Fibroblast of lung (primary cell): ENCODE measurements at places on chromosomes 16 and 17. TPM values are rescaled to one million over a fixed set of nuclear protein-coding genes. Genes with fewer than 3 reads are reported as not detected.
A peak's percentile ranks its signal among the peaks of the same experiment; 100 is the strongest.

Gene SEC14L5
- 0.77 and 0.99 TPM in 2 replicates for total RNA-seq

Gene DHX58
- total RNA-seq: 12.3 and 18.3 TPM in 2 replicates

Gene CA4
- total RNA-seq: under 0.01 TPM in 1 of 2 replicates, not detected in the other

Gene B9D1
- total RNA-seq: 20.8 and 38.5 TPM in 2 replicates

Gene TEX14
- total RNA-seq: under 0.01 TPM in 2 replicates

Gene CFAP97D1
- under 0.01 TPM in 1 of 2 replicates, not detected in the other for total RNA-seq

Gene NTHL1
- total RNA-seq: 34.7 and 44.4 TPM in 2 replicates

DNA sequence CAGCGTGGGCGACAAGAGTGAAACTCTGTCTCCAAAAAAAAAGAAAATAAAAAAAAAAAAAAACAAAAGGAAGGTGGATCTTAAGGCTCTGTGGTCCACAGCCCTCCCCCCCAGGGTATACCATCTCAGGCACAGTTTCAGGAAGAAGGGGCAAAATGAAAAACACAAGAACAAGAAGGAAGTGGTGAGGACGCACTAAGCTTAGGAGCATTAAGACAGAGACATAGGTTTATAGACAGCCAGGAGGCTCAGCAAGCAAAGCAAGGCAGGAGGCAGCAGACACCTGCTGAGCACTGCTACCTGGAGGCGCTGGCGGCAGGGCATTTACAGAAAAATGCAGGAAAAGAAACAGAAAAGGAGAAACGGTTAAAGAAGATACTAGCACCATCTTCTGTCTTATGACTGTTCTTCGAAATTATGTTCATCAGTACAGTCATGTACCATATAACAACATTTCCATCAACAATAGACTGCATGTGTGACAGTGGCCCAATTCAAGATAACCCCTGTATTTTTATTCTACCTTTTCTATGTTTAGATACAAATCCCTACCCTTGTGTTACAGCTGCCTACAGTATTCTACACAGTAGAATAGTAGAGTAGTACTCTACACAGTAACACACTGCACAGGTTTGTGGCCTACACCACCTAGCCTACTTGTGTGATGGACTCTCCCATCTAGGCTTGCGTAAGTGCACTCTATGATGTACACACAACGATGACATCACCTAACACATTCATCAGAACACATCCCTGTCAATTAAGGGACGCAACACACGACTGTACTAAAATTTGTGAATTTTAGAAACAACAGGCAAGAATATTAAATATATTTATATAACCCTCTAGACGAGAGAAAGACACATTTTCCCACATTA, 62.5 kb downstream of the XPO6 start:
- DNase-seq: no peak

GRCh38 chr17:77763023-77763422, 195.5 kb upstream of the TNRC6C start:
- DNase-seq: no peak

DNA sequence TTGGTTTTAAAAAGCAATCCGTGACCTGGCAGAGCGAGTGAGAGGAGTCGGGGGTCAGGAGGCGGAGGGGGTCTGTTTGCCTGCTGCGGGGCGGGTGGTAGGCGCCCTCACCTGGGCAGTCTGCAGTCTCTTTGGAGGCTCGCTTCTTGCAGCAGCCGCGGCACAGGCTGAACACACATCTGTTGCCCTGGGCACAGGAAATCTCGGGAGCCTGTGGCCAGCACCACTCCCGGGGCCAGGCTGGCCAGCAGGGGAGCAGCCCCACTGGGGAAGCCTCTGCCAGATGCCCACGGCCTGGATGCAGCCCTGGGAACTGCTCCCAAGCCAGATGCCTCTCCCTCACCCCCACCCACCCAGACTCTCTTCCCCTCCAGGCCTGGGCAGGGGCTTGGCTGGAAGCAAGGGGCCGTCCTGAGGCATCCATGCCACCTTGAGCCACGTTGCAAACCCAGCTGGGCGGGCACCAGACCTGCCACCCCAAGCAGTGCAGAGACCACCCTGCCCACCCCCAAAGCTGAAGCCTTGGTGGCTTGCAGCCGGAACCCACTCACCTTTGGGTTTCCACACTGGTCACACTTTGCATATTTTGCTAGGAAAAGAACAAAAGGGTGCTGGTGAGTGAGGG, 6.6 kb downstream of the GPS1 start:
- no peak for DNase-seq

- no peak for DNase-seq
Observed at GRCh38 chr17:68421486-68421885, 35.8 kb downstream of the WIPI1 start.

DNA sequence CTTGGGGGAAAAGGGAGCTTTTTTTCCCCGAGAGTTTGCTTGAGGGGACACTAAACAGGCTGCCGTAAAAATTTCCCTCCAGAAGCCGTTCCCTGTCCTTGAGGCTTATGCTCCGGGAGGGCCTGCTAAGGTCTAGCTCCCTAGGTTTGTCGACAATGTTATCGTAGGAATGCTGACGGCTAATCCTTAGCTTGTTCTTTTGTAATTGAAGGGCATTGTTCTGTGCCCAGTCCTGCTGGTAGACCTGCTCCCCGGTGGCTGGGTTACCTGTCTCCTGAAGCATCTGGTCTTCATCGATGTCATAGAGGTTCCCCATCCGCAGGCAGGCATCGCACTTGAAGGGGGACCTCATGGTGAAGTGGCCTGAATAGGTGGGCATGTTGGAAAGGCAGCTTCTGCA, 418.7 kb downstream of the GRIN2A start:
- no peak for DNase-seq

DNA sequence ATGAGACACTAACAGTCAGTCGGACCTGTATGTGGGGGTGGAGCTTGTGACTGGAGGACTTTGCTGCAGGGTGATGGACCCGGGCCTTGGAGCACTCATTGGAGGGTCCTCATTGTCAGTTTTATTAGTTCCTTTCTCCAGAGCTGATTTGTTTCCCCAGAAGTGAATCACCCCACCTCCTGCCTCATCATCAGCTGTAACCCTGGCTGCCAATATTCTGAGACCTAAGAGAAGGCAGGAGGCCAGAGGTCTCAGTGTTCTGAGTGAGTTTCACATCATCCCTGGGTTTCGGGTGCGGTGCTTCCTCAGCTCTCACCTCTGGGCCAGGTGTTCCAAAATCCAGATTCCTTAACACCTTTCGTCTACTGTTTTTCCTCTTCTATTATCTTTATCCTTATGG, 49.9 kb upstream of the KIFC3 start:
- no peak for DNase-seq

DNA sequence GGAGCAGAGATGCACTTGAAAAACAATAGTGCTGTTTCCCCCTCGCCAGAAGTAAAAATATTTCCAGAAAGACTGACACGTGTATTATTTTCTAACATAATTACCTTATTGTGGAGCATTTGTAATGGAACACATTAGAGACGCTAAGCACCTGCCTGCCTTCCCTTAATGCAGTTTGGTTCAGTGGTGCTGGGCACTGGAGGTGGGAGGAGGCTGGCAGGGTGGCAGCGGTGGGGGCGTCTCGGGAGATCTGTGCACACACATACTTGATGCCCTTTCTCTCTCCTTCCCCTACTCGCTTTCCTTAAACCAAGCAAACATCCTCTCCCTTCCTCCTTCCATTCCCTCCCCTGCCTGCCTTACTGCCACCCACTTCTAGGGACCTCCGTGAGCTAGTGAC, 156.6 kb upstream of the SDK2 start:
- no peak for DNase-seq

DNA sequence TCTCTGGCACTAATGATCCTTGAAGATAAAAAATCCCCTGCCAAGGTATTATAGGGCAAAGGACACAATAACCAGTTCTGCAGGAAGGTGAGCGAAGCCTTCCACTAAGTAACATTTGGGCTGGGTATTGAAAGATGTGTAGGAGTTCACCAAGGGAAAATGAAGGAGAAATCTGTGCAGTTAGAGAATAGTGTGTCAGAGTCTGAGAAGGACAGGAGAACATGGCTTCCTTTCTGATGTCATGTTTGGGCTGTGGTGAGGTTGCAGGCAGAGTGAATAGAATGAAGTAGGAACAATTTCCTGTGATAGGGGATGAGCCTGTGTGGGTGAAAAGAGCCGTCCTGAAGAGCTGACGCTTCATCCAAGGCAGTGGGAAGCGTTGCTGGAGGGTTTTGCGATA, 24.1 kb upstream of the CIITA start:
- no peak for DNase-seq

DNA sequence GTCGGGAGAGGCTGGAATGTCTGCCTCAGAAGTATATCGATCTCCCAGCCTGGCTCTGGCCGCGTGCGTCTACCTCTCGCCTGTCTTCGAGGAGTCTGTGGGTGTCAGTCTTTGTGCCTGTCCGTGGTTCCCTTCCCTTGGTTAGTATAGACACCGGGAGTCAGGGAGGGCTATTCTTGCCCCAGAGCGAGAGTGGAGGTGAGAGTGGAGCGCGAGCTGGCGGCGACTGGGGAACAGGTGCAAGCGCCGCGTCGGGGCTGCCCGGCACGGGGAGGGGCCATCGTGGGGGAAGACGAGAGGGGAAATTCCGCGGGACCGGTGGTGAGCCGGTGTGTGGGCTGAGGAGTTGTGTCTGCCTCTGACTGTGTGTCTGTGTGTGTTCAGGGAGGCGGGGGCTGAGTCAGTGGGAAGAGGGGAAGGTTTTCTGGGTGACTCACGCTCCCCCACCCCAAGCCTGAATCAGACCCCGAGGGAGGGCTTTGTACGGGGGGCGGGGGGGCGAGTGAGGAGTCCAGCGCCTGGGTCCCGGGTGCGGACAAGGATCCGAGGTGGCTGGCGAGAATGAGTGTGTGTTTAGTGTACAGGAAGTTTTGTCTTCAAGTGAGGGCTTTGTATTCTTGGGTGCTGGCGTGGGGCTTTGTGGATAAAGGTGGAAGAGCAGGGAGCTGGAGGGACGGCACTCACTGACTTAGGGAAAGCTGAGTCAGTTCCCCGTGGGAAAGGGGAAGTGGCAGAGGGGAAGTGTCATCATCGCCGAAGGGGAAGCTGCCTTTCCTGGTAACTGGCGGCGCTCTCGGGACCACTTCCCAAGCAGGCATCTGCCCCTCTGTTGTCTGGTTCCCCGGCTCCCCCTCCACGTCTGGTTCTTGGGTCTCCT, 8.6 kb downstream of the KDM6B start:
- peak; percentile 97 for DNase-seq
